Activated T-cell treated with anti-CD3 and anti-CD28 coated beads, Interleukin-2, amount 50 U/mL, for 24 hours (primary cell): ENCODE measurements at places on chromosomes 1 and 21.

DNA sequence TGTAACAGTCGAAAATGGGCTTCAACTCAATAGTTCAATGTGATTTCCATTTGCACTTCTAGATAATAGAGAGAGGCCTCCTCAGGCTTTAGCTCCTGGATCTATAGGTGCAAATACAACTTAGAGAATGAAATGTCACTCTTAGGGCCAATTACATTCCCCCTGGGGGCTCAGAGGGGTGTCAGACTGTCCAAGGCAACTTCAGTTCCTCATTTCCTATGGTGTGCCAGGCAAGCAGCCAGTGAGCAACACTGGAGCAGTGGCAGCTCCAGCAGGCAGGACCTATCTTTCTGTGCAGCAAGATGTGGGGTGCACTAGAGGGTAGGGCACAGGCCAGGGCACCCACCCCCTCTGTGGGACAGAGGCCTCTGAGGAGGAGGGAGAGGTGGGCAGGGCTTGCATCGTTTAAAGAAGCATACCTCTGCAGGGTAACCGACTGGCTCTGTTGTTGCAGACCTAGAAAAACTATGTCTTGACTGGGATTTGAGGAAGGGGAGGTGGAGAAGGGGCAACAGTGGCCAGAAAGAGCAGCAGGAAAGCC lies 97.3 kb downstream of the SUSD4 start:
- DNase-seq: no peak

DNA sequence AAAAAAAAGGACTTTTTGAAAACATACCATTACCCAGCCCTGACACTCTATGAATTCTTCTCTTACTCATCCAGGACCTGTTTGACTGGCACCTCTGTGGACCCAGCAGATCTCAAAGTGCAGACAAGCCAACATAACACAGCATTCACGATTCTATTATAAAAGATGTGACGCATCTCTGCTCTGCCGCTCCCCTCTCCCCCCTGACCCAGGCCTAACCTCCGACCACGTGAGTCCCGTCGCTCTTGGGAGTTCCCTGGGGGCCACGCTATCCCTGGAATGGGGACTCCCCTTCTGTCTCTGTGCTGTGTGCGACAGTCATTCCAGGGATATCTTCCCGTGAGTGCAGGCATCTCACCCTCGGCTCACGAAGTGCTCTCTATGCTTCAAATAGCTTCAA lies 21.1 kb downstream of the LRRC38 start:
- no peak for DNase-seq

DNA sequence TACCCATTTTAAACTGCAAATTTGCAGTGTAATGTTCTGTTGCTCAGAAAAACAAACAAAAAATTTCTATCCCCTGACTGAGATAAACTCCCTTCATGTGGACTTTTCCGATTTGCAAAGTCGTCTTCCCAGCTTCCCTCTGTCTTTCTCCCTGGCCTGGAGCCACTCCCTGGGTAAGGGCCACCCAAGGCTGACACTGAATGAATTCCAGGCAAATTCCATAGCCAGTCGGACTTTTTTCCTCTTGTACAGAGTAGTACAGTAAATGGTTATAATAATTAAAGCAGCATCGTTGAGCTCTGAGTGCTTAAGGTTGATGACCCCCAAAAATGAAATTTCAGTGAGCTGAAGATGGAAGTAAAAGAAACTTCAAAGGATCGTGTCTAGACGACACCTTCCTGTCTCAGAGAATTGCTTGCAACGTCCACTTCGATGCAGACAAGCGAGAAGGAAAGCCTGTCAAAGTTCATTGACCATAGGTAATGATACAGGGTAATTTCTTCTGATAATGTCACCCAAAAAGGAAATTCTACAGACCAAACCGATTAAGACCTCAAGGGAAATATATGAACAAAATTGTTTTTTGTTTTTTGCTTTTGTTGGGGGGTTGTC lies 33.6 kb upstream of the LHX8 start:
- DNase-seq: no peak

DNA sequence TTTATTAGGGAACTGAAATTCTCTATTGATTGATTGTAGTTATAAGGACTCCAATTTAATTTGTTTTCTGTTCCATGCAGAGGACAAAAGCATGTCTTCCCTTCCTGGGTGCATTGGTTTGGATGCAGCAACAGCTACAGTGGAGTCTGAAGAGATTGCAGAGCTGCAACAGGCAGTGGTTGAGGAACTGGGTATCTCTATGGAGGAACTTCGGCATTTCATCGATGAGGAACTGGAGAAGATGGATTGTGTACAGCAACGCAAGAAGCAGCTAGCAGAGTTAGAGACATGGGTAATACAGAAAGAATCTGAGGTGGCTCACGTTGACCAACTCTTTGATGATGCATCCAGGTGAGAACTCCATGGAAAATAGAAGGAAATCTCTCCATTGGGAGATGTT lies 1.5 kb downstream of the SETDB1 start:
- no peak for DNase-seq

DNA sequence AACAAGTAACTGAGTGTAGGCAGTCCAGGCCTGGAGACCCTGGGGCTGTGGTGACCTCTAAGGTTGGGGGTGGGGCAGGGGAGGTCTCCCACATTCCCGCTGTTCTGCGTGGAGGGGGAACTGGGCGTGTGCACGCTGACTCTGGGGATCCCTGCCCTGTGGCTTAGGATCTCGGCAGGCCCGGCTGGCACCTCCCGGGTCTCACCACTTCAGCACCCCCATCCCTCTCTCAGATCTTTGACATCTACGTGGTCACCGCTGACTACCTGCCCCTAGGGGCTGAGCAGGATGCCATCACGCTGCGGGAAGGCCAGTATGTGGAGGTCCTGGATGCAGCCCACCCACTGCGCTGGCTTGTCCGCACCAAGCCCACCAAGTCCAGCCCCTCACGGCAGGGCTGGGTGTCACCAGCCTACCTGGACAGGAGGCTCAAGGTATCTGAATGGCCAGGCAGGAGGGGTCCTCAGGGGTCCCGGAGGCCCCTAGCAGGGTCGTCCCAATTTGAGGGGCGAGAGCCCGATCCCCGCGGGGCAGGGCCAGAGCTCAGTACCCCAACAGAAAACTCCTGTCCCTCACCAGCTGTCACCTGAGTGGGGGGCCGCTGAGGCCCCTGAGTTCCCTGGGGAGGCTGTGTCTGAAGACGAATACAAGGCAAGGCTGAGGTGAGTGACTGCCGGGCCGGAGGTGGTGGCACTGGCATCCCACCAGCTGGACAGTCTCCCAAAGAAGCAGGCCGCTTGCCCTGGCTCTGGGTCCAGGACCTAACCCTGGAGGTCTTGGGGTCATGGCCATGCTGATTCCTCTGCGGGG lies 68.7 kb downstream of the TRIM11 start:
- DNase-seq: peak; percentile 13

GRCh38 chr1:182111496-182111895 lies 50.0 kb upstream of the ZNF648 start:
- DNase-seq: no peak

DNA sequence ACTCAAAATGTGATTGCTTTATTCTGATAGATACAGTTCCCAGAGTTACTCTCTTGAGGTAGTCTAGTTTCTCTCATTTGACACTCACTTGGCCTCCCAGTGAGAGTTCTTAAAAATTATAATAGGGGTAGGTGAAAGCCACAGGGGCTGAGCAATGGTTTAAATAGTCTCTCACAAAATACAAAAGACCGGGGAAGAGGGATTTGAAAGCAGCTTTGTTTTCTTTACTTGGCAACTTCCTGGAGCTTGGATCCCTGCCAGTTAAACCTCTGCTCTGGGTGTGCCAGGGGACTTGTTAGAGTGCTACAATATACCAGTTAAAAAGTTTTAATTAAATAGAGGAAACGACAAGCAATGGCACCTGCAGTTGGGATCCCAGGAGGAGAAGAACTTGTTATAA lies 31.7 kb downstream of the OR13G1 start:
- DNase-seq: no peak

- peak; percentile 55 for DNase-seq
These were observed 17.3 kb downstream of the NOC2L start for GRCh38 chr1:941588-942383.

DNA sequence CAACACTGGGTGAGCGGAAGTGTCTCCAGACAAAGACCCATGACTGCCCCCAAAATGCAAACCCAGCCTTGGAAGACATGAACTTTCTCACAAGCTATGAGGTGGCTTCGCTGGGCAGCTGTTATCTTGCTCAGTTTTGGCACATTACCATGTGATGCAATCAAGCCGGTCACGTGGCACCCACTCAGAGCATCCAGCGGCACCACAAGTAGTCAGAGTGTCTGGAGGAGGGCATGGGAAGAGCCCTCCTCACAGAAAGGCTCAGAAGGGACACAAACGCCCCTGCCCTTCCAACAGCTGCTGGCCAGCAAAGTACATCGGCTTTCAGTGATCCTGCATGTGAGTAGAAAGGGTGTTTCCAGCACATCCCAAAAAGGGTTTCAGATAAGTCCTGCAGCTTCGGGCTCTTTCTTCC lies 145.5 kb upstream of the IRF2BP2 start:
- DNase-seq: no peak

- peak; percentile 28 for DNase-seq
These were observed 25.9 kb upstream of the EPS8L3 start for GRCh38 chr1:109789551-109790180.

DNA sequence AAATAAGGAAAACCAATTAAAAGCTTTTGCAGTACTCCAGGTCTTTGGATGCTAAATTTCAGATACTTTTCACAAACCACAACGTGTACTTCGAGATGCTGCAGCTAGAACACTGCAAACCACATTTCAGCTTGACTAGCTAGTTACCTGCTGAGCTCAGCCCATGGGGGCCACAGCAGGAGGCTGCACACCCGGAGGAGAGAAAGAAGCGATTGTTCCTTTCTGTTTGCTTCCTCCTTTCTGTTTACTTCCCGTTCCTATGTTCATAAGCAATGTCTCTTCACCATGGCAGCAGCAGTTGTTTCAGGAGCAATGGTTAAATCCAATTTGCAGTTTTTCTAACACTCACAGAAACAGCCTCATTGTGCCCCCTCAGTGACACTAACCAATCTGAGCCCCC lies 225.6 kb upstream of the FGGY start:
- no peak for DNase-seq

GRCh38 chr1:86616871-86617270 lies 70.0 kb downstream of the CLCA4 start:
- no peak for DNase-seq

- DNase-seq: no peak
These were observed 121.8 kb downstream of the GALNT2 start for GRCh38 chr1:230188826-230189225.

DNA sequence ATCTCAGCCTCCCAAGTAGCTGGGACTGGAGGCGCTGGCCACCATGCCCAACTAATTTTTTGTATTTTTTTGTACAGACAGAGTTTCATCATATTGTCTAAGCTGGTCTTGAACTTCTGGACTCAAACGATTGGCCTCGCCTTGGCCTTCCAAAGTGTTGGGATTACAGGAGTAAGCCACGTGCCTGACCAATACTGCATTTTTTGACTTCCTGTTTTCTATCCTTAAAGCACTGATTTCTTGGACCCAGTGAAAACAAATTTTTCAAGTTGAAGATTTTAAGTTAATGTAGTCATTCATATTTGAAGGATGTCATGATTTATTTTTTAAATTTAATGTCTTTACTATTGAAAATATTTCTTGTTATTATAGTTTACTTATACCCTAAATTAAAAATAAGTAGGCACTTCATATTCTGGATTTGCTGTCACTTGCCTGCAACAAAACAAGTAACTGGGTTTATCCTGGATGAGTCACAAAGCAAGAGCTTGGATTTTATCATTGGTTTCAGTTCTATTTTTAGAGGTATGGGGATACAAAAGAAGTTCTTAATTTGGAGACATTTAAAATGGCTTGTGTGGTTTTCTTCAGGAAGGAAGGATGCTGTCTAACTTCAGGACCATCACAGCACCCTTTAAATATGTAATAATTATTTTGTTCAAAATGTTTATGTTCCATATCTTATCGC lies 2.2 kb upstream of the VPS45 start:
- DNase-seq: no peak
